Activated CD8-positive, alpha-beta memory T cell treated with anti-CD3 and anti-CD28 coated beads for 1 hour (primary cell): ENCODE measurements at places on chromosomes 6 and 20.

DNA sequence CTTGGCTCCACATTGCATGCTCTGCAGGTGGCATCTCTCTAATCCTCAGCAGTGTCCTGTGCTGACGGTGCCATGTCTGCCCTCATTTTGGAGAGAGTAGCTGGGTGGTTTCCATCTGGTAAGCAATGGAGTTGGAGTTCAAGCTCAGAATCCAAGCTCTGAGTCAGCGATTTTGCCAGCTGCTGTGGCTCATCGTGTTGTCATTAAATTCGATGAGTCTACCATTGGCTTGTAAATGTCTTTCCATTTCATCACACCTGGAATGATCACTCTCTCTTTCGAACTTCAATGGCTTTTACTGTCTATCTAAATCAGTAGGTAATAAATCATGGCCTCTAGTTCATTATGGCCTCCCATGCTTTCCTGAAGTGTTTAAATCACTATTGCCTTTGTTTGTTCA, 378.5 kb upstream of the TSHZ2 start:
- no peak for DNase-seq

GRCh38 chr6:90319044-90319443, 22.4 kb upstream of the BACH2 start:
- no peak for DNase-seq

GRCh38 chr20:53980031-53980465, 90.3 kb downstream of the BCAS1 start:
- no peak for DNase-seq

GRCh38 chr6:142867988-142868812, 76.8 kb downstream of the HIVEP2 start:
- DNase-seq, result no peak

DNA sequence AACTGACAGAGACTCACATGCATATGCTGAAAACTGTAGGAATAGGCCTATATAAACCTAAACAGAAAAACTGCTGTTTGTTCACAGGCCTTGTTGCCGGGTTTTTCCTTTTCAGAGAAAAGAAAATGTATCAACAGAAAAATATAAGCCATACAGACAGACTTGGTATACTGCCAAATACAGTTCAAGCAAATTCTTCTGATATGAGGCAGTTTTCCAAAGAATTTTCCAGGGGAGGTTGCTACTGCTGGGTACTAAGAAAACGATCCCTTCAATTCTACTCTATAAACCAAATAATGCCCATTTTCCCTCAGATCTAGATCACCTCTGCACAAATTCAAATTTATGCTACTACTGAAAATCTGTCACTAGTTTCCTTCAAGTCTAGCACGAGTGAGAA, 59.4 kb downstream of the ME1 start:
- no peak for DNase-seq

DNA sequence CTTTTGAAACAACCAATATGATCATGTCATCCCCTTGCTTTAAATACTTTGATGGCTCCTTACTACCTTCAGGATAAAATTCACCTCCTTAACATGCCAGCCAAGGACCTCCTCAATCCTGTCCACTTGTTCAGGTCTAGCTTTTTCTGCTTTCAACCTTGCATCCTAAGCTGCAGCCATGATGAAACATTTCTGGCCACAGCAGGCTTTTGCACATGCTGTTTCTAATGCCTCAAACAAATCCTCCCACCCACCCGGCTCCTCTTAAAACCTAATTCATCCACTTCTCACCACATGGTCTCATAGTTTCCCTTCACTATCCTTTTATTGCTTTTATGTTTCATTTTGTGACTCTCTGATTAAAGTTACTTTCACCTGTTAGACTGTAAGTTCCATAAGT, 124.6 kb downstream of the MYB start:
- DNase-seq, result no peak

DNA sequence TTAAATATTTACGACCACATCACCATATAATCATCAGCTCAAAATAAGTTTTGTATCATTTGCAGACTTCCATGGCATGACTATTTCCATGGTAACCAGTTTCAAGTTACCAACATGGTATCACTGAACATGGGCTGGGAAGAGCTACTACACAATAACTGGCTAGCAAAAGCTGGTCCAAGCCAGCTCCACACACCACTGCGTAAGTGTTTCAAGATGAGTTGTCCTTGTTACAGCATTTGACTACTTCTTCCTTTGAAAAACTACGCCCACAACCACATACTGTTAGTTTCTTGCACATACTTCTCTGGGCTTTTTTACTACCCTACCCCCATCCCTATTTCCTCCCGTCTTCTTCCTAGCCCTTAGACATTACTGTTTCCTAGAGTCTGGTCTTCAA, 8.5 kb downstream of the CD164 start:
- DNase-seq, result no peak

DNA sequence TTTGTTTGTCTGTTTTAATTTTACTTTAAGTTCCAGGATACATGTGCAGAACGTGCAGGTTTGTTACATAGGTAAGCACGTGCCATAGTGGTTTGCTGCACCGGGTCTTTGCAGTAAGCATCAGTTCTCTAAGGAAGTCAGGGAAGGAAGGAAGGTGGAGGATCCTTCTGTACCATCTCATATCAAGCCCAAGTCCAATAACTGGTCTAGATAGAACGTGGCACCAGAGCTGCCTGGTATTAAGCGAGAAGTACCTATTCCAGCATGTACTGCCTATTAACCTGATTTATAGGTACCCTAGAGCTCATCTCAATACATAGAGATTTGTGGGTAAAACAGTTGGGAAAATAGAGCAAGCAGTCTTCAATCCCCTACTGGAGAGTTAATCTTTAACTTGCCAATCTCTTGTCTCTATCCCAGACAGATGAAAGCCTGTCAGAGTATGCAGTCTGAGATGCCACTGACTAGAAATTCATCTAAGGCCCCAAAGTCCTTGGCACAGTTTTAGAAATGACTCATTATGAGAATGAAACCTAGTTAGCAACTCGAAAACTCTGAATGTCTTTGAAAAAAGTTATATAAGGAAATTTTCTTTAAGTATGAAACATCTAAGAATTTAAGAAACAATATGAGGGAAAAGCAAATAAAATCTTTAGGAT, 144.9 kb downstream of the TFAP2A start:
- DNase-seq, result no peak

DNA sequence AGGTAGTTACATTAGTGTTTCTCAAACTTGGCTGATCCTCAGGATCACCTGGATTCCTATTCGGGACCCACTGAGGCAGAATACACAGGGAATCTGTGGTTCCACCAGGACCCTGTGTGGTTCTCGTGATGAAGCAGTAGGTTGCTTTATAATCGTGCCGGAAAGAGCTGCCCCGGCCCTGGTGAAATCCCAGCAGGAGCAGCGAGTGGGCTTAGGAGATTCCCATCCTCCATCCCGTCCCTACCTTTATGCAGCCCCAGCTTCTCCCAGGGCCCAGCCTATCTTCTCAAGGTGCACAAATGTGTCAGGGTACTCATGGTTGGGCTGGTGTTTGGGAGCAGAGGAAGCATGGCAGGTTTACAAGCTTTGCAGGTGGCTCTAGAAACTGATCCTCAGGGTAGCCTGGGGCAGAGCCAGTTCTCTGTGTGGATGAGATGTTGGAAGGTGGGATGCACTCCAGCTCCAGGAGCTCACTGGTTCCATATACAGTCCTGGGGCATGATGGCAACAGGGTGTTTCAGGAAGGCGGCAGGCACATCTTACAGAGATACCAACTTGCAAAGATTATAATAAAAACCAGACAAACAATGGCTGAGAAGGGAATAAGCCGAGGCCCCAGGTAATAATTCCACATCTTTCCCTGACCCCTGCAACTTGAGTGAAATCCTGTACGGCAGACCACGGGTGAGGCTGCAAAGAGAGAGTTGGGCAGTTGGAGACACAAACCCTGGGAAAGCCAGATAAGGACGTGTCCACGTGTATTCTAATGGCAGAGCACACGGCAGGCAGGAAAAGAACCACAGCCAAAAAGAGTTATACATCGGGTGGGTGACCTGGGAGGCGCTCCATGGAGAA, 5.9 kb downstream of the SLC22A1 start:
- no peak for DNase-seq

DNA sequence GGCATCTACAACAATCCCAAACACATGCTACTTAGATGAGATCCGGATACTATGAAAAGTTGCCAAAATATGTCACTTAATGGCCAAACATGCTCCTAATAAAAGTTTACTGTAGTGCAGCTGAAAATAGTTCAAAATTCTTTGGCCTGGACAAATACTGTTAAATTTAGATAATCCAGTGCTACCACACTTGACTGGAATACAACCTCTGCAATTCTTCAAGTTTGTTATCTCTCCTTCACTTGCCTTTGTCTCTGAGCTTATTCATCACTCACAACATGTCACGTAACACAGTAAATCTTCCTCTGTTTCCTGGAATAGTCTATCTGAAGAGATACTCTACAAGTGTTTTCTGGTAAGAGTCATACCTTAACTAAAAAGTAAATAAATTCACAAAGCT, 10.5 kb upstream of the PLN start:
- DNase-seq, result no peak

- no peak for DNase-seq
These were observed 25.8 kb downstream of the HLA-C start for GRCh38 chr6:31246051-31246521.

GRCh38 chr20:63399596-63400375, 38.6 kb upstream of the CHRNA4 start:
- no peak for DNase-seq

DNA sequence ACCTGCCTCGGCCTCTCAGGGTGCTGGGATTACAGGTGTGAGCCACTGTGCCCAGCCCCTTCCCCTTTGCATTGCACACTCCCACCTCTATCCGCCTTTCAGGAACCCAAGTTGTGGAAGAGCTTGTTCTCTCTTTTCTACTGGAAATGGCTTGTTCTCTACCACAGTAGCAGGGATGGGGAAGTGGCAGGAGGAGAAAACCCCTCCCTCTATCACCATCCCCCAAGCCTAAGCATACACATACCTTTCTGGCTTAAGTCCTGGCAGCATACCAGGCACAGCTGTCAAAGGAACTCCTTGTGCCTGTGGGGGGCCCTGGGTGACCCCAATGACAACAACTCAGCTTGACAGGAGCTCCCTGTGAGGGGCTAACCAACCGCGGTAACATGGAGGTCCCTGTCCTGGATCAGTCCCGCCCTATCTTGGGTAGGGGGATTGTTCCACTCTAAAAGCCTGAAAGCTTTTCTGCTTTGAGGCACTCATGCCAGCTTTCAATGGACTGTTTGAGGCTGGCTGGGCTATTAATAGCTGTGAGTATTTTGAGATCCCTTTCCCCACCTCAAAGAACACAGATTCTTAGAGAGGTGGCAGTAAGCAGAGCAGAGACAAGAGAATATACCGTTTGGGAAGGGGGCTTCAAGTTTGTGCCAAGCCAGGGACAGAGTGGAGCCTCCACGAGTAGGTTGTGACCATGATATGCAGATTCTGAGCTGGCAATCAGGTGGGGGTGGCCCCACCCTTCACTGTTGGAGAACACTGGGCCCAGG, 2.3 kb downstream of the KLHDC3 start:
- DNase-seq, result no peak

- DNase-seq, result no peak
These were observed 235.8 kb upstream of the KCNG1 start for GRCh38 chr20:51258582-51259165.

- no peak for DNase-seq
These were observed 183.6 kb downstream of the JARID2 start for GRCh38 chr6:15429141-15430110.

DNA sequence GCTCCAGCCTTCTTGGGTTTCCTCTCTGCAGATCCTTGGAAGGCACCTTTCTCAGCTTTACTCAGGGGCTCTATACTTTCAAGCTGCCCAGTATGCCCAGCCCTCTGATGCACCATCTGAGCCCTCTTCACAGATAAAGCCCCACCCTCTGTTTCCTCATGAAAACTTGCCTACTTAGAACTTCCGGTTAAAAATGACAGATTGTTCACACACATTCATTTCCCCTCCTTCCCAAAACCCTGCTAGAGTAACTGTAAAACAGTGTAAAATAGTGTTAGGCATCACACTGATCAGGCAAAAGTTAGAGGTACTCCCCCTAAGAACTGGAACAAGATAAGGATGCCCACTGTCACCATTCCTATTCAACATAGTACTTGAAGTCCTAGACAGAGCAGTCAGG, 14.0 kb upstream of the GCM1 start:
- no peak for DNase-seq

- no peak for DNase-seq
These were observed 75.7 kb upstream of the SIRPA start for GRCh38 chr20:1819311-1820137.

- no peak for DNase-seq
These were observed 9.2 kb downstream of the PDCD2 start for GRCh38 chr6:170575250-170575649.

DNA sequence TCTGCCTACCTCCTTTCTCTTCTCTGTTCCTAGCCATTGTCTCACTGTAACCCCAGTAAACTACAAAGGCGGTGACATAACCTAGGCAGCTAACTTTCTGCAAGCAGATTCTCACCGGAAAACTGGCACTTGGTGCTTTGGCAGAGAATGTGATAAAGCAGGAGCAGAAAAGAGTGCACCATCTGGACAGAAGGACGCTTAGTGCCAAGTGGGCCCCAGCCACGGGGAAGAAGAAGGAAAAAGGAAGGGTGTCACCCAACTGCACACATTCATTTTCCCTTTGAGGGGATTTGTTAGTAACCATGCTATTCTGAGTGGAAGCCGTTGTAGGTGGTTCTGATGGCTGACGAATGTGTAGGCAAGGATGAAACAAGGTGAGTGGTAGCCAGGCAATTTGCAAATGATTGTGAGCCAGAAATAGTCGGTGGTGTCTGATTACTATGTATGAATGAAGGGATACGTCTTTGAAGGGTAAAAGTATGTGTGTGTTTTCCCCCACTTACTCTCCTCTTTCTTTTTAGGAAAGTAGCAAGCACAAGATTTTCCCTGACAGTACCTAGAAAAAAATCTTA, 148.3 kb upstream of the STXBP5 start:
- DNase-seq, result no peak

DNA sequence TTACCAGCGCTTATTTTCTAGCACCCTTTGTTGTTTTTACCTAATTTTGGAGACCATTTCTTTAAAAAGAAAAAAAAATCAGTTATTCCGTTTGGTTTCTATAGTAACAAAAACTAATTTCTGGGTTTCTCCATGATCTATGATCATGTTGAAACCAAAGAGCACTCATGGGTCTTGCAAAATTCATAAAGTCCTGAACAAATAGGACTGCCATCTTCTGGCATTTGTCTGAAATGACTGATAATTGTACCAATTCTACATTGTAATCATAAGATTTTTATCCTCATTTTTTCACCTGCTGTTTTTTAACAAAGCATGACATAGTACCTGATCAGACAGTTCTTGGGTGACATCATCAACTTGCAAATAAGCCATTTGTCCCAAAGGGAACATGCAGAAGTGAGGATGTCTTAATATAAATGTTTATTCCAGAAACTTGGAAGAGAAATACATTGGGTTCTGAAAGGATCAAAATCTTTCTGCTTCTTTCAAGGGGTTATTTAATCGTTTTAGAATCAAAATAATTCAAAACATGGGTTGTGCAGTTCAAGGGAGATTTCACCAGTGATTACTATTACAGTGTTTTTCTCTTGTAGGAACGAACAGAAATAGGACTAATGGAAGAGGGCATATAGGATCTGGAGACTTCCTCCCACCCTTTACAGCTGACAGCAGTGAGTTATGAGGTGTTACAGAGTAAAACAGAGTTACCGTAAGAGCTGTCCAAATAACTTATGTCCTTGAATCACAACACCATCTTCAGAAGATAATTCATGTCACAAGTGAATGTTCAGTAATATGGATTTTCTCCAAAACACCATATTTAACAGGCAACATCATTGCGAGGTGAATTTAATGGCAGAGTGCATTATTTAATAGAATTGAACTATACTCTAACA, 87.1 kb upstream of the GJE1 start:
- DNase-seq, result no peak
